Prostate gland (tissue), 2 donors: ENCODE measurements at places on chromosomes 1 and 21. TPM values are rescaled to one million over a fixed set of nuclear protein-coding genes. Genes with fewer than 3 reads are reported as not detected.

DNA sequence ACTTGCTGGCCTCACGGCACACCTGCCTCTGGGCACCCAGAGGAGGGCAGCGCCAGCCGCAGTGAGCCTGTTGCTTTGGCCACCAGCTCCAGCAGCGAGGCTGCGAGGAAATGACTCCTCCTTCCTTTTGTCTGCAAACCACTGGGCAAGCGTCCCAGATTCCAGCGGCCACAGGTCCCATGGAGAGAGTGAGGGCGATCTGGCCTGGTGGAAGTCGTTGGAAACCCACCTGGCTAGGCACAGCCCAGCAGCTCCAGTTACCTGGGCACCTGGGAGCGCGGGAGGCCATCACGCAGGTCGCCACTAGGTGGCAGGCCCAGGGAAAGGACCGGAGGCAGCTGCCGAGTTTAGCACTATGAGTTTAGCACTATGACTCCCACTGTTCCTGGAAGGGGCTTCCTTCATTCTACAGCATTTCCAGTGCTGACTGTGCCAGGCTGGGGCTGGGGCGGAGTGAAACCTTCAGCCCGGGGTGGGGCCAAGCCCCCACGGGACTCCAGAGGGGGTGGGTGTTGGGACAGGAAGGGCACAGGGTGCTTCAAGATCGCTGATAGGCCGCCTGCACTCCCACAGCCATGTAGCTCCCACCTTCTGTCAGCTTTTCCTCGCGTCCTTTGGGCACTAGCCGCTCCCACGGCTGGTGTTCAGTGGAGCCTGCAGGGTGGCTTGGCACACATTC, 1.1 kb upstream of the ESPN start:
- DNase-seq, result peak; percentile 68

DNA sequence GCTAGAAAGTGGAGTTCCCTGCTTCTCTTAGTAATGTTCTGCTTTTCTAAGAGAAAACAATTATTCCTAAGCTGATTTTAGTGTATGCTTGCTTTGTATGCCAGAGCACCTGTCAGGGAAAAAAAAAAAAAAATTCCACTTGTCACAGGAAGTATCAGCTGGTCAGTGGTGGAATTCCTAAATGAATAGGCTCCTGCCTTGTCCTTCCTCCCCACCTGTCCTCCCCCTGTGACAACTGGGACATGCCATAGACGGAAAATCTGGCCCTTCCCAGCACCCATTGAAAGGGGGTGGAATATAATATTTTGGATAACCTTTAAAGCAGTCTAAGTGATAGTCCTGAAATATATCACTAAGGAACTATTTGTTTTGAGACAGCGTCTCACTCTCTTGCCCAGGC, 10.8 kb downstream of the FNDC5 start:
- no peak for DNase-seq

DNA sequence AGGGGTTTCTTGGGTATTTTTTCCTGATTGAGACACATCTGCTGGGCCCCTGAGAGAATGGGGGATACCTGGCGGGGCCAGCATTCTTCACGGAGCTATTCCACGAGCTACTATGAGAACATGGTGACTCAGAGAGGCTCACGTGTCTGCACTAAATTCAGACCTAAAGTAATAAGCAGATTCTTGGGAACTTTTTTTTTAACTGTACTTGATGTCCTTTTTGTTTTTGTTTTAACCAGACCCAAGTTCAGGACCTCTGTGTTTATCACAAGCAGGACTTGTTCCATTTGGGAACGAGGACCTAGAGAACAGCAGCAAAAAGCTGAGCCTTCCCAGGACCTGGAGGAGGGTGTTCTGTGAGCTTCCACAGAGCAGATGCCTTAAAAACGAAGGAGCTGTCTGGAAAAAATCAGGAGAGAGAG, 44.0 kb downstream of the EVA1C start:
- peak; percentile 24 for DNase-seq

Gene RAB7B
- 17.5 TPM for total RNA-seq

- DNase-seq, result no peak
These were observed 6.1 kb downstream of the CAPZA1 start for GRCh38 chr1:112625696-112626095.

GRCh38 chr1:53576381-53576801, 117.2 kb downstream of the DMRTB1 start:
- DNase-seq, result no peak

DNA sequence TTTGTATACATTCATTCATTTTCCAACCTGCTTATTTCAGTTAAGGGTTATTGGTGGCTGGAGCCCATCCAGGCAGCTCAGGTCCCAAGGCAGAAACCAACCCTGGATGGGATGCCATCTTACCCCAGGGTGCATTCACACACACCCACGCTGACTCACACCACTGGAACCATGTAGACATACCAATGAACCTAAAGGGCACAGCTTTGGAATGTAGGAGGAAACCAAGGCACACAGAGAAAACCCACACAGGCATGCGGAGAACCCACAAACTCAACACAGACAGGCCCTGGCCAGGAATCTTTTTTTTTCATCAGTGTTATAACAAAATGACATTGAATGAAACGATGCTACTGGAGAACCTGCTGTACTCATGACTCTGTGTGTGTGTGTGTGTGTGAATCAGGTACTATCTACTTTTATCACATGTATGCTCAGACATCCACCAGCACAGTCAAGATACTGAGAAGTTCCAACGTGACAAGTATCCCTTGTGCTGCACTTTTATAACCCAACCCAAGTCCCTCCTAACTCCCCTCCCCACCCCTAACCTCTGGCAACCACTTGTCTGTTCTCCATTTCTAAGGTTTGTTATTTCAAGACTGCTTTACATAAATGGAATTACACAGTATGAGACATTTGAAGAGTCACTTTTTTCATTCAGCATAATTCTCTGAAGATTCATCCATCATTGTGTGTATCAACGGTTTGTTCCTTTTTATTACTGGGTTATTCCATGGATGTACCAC, 286.8 kb upstream of the PLD5 start:
- no peak for DNase-seq

Gene AGTRAP
- total RNA-seq, result 114 TPM

GRCh38 chr1:227793948-227794816, 21.3 kb upstream of the PRSS38 start:
- peak; percentile 52 for DNase-seq

GRCh38 chr1:236280438-236281197, 1.1 kb downstream of the ERO1B start:
- DNase-seq, result peak; percentile 18

DNA sequence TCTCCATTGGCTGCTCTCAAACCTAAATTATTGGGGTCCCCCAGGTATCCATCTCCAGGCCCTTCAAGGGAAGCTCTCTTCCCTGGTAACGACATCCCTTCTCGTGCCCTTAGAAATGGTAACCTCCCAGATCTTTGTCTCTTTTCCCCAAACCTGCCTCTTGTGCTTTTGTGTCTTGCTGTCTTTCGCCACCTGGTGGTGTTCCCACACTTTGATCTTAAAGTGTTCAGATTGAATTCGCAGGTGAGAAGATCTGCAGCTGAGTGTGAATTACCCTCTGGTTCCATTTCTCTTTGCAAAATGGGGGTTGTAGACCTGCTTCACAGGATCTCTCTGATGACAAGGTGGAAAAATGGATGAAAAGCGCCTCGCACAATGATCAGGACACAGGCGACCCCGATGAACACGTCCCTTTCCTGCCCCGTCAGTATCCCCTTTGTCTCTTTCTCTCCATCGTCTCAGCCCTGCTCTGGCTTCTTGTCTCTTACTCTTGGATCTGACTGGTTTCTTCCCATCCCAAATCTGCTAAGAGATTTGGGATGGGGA, 53.1 kb downstream of the DOP1B start:
- DNase-seq, result peak; percentile 69

GRCh38 chr1:231665101-231665500, 38.5 kb downstream of the DISC1 start:
- DNase-seq, result no peak

DNA sequence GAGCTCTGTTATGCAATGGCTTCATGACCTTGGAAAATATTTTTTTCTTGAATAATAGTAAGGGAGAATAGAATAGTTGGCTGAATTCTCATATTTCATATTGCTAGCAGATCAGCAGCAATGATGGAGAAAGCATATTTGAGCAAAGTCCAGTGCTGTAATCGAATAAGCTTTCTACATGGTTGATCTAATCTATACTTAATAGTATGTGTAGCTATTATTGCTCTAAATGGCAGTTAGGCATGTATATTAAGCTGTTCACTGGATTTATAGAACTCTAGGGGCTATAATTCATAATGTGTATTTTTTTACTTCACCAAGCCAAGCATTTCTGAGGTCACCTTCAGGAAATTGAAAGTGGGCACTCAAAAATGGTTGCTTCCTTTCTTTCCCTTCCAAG, 10.0 kb upstream of the IL19 start:
- no peak for DNase-seq

Gene PRDM2
- total RNA-seq, result 27.8 TPM

Gene PLK3
- 15.5 TPM for total RNA-seq

DNA sequence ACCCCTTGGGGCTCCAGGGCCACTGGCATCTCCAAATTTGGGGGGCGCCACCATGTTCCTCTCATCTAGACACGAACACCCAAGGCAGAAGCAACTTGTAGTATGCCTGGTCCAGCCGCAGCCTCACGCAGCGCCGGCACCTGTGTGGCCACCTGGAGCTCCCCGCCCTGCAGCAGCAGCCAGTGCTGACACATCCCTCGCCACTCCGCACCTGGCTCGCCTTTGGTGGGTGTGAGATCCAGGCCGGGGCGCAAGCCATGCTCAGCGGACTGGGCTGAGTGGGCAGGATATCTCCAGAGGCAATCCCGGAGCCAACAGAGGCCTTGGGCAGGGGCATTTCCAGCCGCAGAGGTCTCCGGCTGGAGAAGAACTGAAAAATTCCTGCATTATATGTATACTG, 1563.7 kb downstream of the NCAM2 start:
- DNase-seq, result no peak

Gene ETV3L
- not detected for total RNA-seq

DNA sequence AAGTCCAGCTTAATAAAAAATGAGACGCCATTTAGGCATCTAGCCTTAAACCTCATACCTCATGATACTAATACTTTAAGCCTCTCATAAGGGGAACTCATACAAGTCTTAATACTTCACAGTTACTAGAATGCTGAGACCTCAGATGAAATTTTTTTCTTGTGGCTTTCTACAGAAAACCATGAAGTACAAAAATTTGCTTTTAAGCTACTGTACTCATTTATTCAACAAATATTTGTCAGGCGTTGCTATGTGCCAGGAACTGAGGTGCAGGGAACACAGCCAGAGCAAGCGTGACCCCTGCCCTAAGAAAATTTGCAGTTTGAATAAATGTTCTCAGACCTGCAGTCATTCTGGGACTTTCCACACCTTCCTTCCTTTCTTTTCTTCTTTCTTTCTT, 150.6 kb downstream of the MRPL39 start:
- no peak for DNase-seq

DNA sequence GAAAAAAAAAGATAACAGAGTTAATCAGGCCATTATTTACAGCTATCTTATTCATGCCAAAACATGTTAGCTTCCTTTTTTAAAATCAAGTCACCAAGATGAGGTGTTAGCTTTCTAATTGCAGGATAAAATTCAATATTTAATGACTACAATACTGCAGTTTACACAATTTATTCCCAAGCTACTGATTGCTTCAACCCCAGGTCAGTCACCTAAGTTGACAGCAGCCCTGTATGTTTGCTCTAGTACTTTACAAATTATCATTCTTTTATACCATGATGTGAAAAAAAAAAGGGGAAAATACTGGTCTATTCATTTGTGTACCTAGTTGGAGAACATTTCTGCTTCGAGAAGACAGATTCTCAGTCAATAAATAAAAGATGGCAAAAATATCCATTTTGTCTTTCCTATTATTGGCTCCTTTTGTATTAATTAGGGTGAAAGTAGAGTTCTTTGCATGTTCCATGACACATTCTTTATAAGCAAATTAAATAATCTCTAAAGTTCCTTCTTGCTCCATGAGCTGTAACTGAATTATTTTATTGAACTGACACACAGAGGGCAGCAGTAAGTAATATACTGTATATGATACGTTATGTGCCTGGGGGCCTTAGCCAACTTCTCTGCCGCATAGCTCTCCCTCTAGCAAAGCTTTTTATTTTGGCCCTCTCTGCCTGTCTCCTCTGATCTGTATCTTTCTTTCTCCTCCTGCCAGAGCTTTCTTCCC, 48.0 kb downstream of the DIPK1A start:
- no peak for DNase-seq

DNA sequence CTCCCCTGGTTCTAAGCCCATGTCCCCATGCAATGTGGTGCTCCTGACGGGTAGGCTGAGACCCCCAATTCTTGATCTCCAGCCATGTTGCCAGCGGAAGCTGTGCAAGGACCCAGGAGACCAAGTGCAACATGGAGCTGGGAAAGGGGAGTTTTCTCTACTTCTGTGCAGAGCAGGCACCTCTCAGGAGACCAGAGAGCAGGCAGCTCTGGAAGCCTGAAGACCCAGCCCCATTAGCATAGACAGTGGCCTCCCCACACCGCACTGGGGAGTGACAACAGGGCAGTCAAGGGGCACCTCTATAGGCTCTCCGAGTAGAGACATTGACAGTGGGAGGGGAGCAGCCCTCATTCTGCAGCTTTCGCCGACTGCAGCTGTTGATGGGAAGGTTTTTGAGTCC, 410.2 kb downstream of the MATN1 start:
- DNase-seq, result no peak
